Fibroblast of lung (primary cell): ENCODE measurements at places on chromosomes 12 and 14.

- no peak for DNase-seq
Measured at GRCh38 chr14:31138301-31138700, 69.3 kb downstream of the HECTD1 start.

GRCh38 chr14:91317381-91318308, 73.1 kb upstream of the GPR68 start:
- DNase-seq, result peak; percentile 8

DNA sequence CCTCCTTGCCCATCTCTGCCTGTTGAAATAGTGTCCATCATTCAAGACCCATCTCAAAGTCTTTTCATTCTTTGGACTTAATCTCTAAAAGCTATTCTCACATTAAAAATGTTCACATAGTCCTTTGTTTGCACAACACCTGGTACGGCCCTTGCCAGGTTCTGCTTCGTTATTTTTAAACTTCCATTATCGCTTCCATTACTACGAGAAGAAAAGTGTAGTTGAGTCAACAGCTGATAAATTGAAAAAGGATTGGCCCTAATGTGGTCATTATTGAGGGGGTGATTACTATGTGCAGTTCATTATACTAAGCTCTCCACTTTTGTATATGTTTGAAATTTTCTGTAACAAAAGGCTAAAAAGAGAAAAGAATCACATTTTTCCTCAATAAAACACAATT, 17.8 kb downstream of the KCNJ8 start:
- no peak for DNase-seq

- peak; percentile 39 for DNase-seq
Measured at GRCh38 chr12:56071648-56072047, 8.3 kb upstream of the ERBB3 start.
